Hematopoietic multipotent progenitor cell treated with erythropoietin and hydrocortisone succinate and interleukin-3 and kit ligand, for 4 days (in vitro differentiated cells): ENCODE measurements at places on chromosomes 2 and 18.

- DNase-seq = peak; percentile 83
Observed at GRCh38 chr2:27262379-27263286, at the start of gene SLC30A3. TSS of gene SLC30A3 (minus strand) at chr2:27263047. CDS start at chr2:27262906, 141 bp downstream.

DNA sequence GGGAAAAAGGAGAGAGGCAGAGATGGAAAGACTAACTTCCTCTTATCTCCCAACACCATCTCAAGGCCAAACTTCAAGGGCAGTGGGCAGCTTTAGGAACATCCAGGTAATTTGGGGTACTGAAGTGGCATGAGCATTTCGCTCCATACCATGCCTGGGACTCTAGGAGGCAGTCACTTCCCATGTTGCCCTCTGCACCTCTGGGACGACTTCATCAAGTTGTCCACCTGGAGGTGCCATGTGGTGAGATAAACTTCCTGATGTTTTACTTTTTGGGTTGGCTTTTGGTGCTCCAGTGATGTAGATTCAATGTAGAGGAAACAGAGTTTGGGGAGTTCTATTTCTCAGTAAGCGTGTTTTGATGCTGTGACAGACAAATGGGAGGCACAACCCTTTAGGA, 56.3 kb upstream of the UPP2 start:
- peak; percentile 5 for DNase-seq

GRCh38 chr2:222477962-222478608, 53.7 kb downstream of the SGPP2 start:
- DNase-seq = no peak

GRCh38 chr2:120779781-120780283, 44.2 kb downstream of the GLI2 start:
- peak; percentile 25 for DNase-seq

DNA sequence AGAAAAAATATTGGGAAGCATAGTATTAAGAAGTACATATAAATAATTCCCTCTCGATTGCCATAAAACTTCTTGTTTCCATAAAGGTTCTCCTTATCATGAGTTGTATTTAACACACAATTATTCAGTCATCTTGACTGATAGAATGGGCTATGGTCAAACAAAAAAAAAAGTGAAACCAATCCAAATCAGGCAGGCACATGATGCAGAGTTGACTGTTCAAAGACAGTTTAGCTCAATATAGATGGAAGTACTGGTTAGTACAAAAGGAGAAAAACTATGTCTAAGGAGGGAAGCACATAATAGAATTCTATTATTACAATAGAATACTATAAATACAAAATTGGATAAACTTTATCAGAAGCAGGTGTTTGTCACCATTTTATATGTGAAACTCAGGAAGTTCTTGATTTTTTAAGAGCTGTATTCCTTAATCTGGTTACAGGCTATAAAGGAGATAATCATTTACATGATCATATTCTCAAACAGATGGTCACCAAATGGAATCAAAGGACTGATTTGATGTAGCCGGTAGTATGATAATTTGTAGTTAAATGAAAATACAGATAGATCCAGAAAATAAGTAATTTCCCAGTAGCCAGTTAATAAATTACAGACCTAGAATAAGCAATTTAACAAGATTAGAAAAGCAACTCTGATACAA, 18.2 kb upstream of the CALCRL start:
- no peak for DNase-seq
